CD8-positive, alpha-beta memory T cell (primary cell): ENCODE measurements at places on chromosomes 1 and 21. TPM values are rescaled to one million over a fixed set of nuclear protein-coding genes. Genes with fewer than 3 reads are reported as not detected.
A peak's percentile ranks its signal among the peaks of the same experiment; 100 is the strongest.

The TTLL7 gene
- 0.85 TPM for total RNA-seq

The GPR161 gene
- total RNA-seq, result 0.48 TPM

The LCE2C gene
- total RNA-seq, result not detected

The DIRAS3 gene
- 0.16 TPM for total RNA-seq

The CHRNB2 gene
- total RNA-seq, result not detected

The TDRD5 gene
- not detected for total RNA-seq

DNA sequence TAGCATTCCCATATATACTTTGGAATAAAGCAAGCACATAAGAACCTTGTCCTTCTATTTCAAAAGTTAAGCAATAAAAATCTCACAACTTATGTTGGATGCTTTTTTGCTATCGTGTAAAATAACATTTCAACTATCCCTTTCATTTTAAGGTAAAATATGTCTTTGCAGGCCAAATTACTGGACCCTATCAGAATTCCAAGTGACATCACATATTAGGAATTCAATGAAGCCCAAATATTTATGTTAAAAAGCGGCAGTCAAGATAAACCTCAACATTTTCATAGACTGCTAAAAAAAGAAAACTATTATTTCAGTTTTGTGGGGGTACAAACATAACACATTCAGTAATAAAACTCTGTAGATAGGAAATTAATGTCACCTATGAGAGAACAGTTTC is 252.0 kb downstream of the KCTD3 start:
- H3K4me3 ChIP-seq, result no peak overlapping the region
- H3K27ac ChIP-seq, result no peak overlapping the region
- DNase-seq, result no peak

DNA sequence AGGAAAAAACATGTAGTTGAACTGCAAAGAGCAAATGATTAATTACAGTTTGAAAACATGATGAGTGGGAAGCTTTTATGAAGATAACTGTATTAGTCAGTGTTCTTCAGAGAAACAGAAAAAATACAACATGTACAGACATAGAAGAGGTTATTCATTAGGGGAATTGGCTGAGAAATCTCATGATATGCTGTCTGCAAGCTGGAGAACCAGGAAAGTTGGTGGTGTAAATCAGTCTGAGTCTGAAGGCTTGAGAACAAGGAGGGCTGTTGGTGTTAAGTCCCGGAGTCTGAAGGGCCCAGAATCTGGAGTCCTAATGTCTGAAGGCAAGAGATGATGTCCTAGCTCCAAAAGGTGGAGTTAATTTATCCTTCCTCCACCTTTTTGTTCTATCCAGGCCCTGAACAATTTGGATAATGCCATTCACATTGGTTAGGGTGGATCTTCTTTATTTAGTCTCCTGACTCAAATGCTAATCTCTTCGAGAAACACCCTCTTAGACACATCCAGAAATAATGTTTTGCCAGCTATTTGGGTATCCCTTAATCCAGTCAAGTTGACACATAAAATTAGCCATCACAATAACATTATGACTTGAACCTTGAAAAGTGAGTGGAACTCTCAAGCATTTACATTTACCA is 672.9 kb upstream of the PTBP2 start:
- H3K27ac ChIP-seq, result no peak overlapping the region
- no peak overlapping the region for H3K4me3 ChIP-seq
- no peak for DNase-seq
- H3K4me1 ChIP-seq, result no peaks in the 10 kb centered on the region

DNA sequence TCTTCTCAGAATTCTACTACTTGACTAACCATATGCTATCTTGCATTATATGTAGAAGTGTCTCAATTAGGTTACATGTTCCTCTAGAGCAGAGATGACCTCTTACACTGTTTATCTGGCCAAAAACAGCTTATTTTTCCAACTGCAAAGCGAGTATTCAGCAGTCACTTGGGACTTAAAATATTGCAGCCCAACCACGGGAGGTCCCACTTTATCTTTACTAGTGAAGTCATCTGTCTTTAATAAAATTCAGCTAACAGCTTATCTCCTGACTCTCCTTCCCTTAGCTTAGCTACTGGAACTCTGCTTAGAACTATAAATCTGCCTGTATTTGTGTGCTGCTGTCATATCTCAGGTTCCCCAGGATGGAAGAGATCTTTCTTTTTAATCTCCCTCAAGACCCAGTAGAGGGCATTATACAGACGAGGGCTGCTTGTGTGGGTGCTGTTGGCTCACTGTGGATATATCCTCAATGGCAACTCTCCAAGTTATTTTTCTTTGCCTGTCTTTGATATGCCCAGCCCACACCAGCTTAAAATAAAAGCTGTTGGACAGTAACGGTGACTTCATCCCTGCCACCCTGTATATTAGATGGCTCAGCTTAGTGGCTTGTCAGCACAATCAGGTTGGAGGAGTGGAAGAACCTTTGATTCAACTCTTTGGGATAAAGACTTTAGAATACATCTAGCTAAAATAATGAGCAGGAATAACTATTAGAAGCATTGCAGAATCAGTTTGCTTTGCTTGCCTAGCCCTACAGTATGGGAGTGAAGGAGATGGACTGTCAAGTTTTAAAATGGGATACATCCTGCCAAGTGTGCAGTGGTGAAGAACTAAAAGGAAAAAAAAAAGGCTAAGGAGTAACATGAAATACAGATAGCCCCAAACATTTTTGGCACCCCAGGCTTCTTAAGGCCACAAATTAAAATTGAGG is 9.6 kb downstream of the ENSA start:
- H3K27ac ChIP-seq, result peak overlapping the region; percentile 45
- no peak overlapping the region for H3K4me3 ChIP-seq
- no peaks in the 10 kb centered on the region for H3K27me3 ChIP-seq
- peaks cover 15% of the 10 kb centered on the region for H3K36me3 ChIP-seq
- peaks cover 43% of the 10 kb centered on the region for H3K4me1 ChIP-seq

DNA sequence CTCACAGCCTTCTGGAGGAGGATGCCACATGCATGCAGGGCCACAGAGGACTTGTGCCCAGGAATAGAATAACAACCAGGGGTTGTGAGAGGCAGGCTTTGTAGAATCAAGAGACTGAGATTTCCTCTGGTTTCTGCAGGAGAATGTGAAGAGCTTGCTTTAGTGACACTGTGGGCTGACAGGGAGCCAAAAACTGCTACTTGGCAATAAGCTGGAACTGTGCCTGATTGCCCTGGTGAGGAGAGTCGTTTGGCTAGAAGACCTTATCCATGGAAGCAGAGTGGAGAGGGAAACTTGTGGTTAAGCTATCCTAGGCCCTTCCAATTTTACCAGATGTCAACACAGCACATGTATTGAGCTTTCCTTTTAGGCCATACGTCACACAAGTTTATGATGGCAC is 902.1 kb downstream of the MRPL39 start:
- no peak overlapping the region for H3K27ac ChIP-seq
- H3K27me3 ChIP-seq, result no peaks in the 10 kb centered on the region
- H3K36me3 ChIP-seq, result no peaks in the 10 kb centered on the region
- H3K4me3 ChIP-seq, result no peak overlapping the region
- no peak for DNase-seq

GRCh38 chr21:33207449-33208149 is 22.1 kb upstream of the IFNAR2 start:
- no peaks in the 10 kb centered on the region for H3K27me3 ChIP-seq
- no peak overlapping the region for H3K4me3 ChIP-seq
- no peak overlapping the region for H3K27ac ChIP-seq
- peaks cover 56% of the 10 kb centered on the region for H3K4me1 ChIP-seq

DNA sequence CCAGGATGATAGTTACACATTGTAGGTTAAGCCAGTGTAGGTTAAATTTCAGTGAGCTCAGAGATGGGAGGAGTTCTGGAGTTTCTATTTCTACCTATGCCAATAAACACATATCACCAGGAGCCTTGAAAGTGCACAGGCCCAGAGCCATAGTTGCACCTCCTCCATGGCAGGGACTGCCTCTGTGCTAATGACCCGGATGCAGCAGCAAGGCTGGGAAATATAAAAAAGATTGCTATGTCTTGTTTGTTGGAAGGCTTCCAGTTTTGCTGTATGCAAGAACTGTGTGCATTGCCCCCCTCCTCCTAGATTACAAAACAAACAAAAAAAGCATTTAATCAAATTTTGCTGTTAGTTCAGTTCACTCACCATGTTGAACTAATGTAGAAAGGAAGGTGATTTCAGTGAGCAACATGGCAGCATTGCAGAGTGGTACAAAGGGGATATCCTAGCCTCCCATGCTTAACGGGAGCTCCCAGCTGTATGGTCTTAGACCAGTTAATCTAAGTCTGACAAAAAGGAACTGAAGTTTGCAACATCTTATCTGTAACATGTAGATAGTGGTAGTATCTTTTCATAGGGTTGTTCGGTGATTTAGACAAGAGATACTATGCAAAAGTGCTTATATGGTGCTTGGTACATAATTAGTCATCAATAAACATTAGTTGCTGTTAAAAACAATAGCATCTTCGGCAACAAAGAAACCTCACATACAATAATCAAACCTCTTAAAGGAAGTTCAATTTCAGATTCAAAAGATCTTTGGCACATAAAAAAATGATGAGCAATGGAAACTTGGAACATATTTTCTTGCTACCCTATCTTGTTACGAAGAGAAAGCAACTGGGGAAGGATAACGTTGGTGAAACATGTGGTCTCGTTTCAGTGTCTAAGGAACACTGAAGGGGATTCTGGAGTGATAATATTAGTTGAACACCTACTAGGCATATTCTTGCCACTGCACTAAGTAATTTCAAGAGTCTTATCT is 309.5 kb downstream of the ASTN1 start:
- H3K27ac ChIP-seq, result no peak overlapping the region
- H3K27me3 ChIP-seq, result no peaks in the 10 kb centered on the region
- H3K4me1 ChIP-seq, result no peaks in the 10 kb centered on the region
- H3K4me3 ChIP-seq, result no peak overlapping the region

DNA sequence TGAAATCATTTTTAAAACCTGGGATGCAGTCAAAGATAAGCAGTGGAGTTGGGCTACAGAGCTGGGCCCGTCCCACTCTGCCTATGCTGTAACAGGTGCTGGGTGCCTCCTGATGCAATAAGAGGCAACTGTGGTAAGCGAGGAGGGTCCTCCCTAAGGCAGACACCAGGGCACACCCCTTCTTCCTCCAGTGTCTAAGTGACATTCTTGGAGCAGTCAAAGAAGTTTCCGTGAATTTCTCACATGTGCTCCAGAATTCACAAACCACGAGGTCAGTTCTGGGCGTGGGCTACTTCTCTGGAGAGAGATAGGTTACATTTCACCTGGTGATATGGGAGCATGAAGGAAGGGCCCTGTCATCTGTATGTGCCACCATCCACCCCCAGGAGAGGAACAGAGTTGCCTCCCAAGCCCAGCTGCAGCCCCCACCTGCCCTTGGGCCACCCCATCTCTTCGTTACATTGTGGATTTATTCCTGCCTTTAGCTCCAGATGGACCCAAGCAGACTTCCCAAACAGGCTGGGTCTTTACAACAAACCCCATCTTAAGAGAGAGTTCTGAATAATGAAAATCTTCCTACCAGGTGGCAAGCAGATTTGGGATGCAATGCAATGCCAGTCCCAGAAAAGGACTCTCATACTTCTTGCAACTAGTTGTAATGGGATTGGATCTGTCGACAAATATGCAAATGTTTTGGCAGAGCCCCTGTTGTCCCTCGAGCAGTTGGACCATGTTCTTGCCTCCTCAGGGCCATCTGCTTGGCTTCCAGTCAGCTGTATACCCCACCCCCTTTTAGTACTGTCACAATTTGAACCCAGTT is 82.5 kb upstream of the CNTN2 start:
- H3K4me3 ChIP-seq, result no peak overlapping the region
- no peaks in the 10 kb centered on the region for H3K27me3 ChIP-seq
- no peaks in the 10 kb centered on the region for H3K36me3 ChIP-seq
- no peak for DNase-seq
- no peak overlapping the region for H3K27ac ChIP-seq
- no peaks in the 10 kb centered on the region for H3K4me1 ChIP-seq

- H3K36me3 ChIP-seq, result no peaks in the 10 kb centered on the region
- no peaks in the 10 kb centered on the region for H3K27me3 ChIP-seq
- no peak for DNase-seq
- no peak overlapping the region for H3K4me3 ChIP-seq
These were observed 18.7 kb upstream of the AK2 start for GRCh38 chr1:33055210-33056008.

DNA sequence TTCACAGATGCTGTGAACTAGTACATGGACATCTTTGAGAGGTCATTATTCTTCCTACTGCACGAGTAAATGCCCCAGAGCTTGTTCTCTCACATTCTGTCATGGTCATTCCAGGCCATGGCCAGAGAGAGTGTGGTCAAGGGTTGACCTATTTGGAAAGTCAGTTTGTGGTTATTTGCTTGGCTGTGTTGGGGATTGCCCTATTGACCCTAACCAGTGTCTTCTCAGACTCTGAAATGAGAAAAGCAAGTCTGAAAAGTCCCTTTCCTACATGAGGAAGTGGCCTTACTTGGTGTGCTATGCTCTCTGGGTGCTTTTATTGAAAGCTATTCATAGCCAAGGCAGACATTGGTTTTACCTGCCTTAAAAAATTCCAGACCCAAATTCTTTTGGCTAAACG is 26.6 kb downstream of the CLIC6 start:
- H3K27ac ChIP-seq, result no peak overlapping the region
- H3K4me3 ChIP-seq, result no peak overlapping the region
- H3K4me1 ChIP-seq, result no peaks in the 10 kb centered on the region
- no peak for DNase-seq

DNA sequence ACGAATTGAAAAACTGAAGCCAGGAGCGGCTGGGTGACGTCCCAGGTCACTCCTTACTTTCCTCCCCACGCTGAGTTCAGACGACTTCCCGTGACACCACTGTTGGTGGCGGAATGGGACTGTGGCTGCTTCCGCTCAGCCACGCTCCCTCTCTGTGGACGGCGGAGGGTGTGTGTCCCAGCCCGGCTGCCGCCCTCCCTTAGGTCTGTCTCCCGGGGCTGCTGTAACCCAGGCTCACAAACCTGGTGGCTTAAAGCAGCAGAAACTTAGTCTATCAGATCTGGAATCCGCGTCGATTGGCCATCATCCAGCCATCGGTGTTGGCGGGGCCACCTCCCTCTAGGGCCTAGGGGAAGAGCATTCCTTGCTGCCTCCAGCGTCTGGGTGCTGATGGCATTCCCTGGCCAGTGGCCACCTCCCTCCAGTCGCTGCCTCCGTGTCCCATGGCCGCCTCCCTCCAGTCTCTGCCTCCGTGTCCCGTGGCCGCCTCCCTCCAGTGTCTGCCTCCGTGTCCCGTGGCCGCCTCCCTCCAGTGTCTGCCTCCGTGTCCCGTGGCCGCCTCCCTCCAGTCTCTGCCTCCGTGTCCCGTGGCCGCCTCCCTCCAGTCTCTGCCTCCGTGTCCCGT is 17.5 kb downstream of the TRPM2 start:
- H3K27ac ChIP-seq, result no peak overlapping the region
- no peak overlapping the region for H3K4me3 ChIP-seq
- no peak for DNase-seq
- H3K27me3 ChIP-seq, result peaks cover 4% of the 10 kb centered on the region
- H3K36me3 ChIP-seq, result no peaks in the 10 kb centered on the region
- peaks cover 24% of the 10 kb centered on the region for H3K4me1 ChIP-seq

DNA sequence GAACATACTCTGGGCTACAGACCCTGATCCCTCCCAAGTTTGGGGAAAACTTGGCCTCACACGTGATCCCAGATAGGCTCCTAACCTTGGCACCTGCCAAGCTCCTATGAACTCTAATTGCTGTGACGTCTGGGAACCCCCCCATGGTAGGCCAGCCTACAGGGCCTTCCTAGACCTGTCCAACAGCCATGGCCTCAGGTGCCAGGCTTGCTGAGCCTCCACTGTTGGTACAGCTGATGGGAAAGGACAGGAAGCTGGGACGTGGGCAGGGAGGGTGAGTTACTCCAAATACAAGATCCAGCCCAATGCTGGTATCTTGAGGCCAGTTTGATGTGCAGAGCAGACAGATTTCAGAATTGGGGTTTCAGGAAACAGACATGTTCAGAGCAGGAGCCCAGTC is 19.1 kb downstream of the SMIM12 start:
- H3K36me3 ChIP-seq, result no peaks in the 10 kb centered on the region
- DNase-seq, result no peak
- H3K4me1 ChIP-seq, result peaks cover 15% of the 10 kb centered on the region
- no peak overlapping the region for H3K4me3 ChIP-seq
